ENCODE measurements at places on chromosomes 3 and 15. TPM values are rescaled to one million over a fixed set of nuclear protein-coding genes. Genes with fewer than 3 reads are reported as not detected.

ACOX2 gene
- 1.1 TPM for total RNA-seq

GLDN gene
- total RNA-seq = 0.21 TPM

SLC2A2 gene
- total RNA-seq = not detected

NGLY1 gene
- 22.8 TPM for total RNA-seq

AGTR1 gene
- not detected for total RNA-seq

GOLGA8Q gene
- not detected for total RNA-seq

PCOLCE2 gene
- total RNA-seq = 1.8 TPM

STARD5 gene
- 7.3 TPM for total RNA-seq

HRG gene
- not detected for total RNA-seq

MEF2A gene
- total RNA-seq = 43.5 TPM

GOLGA6B gene
- not detected for total RNA-seq

NPAP1 gene
- 0.18 TPM for total RNA-seq

AGBL1 gene
- total RNA-seq = 0.03 TPM

AZI2 gene
- total RNA-seq = 50.2 TPM

SLC9C1 gene
- total RNA-seq = 0.13 TPM

GATM gene
- 3.5 TPM for total RNA-seq

GRM7 gene
- total RNA-seq = 0.18 TPM

HDC gene
- not detected for total RNA-seq

COX5A gene
- total RNA-seq = 182 TPM

LRRN1 gene
- 2.8 TPM for total RNA-seq

C2CD4A gene
- 0.18 TPM for total RNA-seq

CCR3 gene
- not detected for total RNA-seq

ATP2B2 gene
- 1.7 TPM for total RNA-seq

ZBTB20 gene
- total RNA-seq = 4.2 TPM

DCBLD2 gene
- 26.9 TPM for total RNA-seq

EFHB gene
- 1.6 TPM for total RNA-seq

FMN1 gene
- total RNA-seq = 1.3 TPM

PPP1R14D gene
- not detected for total RNA-seq

GPR62 gene
- total RNA-seq = not detected

CELSR3 gene
- 7.6 TPM for total RNA-seq

SLC51A gene
- total RNA-seq = not detected

MNS1 gene
- 1.9 TPM for total RNA-seq

ITGA11 gene
- total RNA-seq = 0.28 TPM
